ENCODE measurements at places on chromosomes 7 and 10.

GRCh38 chr7:107069457-107069856 is 25.0 kb downstream of the PRKAR2B start:
- DNase-seq: no peak

GRCh38 chr10:105262666-105263065 is 621.6 kb downstream of the SORCS3 start:
- DNase-seq: no peak

- DNase-seq: no peak
These were observed 608.5 kb upstream of the GALNT17 start for GRCh38 chr7:70523249-70523988.

DNA sequence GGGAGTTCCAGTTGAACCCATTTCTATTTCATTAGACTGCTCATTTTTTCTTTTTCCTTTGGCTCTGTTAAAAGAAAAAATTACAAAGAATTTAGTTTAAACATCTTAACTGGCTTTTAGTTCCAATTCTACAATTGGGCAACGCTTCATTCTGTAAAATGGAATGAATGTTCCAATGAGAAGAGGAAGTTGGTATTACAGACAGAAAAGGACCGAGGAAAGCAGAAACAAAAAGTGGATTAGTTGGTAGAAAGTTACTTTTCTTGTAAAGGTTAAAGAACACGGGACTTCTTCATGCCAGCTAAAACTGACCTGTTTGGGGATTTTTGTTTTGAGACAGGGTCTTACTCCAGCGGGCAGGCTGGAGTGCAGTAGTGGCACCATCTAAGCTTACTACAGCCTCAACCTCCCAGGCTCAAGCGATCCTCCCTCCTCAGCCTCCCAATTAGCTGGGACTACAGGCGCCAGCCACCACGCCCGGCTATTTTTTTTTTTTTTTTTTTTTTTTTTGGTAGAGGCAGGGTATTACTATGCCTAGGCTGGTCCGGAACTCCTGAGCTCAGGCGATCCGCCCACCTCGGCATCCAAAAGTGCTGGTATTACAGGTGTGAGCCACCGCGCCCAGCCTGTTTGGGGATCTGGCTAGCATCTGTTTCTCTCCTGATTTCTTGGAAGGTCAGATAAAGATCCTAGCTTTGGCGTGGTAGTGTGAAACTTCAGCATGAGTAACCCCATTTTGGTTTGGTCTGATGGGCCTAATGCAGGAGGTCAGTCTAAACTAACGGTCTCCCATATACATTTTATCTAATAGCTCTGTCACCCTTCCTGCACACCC is 1.3 kb upstream of the VDAC2 start:
- no peak for DNase-seq

DNA sequence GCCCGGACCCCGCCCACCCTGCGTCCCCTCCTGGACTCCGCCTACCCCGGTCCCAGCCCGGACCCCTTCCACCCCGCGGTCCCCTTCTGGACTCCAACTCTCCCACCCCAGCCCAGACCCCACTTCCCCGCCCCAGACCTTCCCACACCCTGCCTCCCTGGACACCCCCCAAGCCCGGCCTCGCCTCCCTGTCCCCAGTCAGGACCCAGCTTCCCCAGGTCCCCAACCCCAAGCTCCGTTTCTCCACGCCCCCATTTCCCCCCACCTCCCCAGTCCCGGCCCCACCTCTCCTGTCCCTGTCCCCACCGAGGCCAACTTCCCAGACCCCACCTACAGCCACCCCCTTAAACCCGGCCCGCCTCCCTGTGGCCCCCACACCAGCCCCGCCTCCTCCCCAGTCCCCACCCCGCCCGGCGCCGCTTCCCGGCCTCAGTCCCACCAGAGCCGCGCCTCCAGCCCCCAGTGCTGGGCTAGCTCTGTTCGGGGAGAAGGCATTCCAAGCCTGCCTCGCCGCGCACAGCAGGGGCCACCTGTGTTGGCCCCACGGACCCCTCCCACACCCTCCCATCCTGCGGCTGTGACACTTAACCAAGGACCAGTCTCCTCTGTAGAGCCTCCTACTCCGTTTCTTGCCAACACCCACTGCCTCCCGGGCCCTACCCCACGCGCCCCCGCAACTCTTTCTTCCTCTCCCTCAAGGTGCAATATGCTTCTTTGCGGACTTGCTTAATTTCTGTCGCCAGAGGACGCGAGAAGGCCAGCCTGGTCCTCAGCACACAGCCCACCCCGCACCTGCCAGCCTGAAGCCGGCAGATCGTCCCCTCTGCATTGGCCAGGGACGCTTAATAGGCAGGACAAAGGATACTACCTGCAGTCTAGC is 736 bp upstream of the ITIH5 start:
- no peak for DNase-seq

- DNase-seq: peak; percentile 72
These were observed 389.6 kb upstream of the PODXL start for GRCh38 chr7:131945957-131946544.

- no peak for DNase-seq
These were observed 27.8 kb downstream of the ENTPD1 start for GRCh38 chr10:95783741-95784140.

- no peak for DNase-seq
These were observed 45.4 kb upstream of the MBL2 start for GRCh38 chr10:52818019-52818418.
